ENCODE measurements at places on chromosomes 16 and 17.

- no peak for DNase-seq
Observed at GRCh38 chr16:67302970-67303369, 23.6 kb downstream of the KCTD19 start.

- no peak for DNase-seq
Observed at GRCh38 chr16:84459533-84459894, 44.9 kb downstream of the MEAK7 start.

DNA sequence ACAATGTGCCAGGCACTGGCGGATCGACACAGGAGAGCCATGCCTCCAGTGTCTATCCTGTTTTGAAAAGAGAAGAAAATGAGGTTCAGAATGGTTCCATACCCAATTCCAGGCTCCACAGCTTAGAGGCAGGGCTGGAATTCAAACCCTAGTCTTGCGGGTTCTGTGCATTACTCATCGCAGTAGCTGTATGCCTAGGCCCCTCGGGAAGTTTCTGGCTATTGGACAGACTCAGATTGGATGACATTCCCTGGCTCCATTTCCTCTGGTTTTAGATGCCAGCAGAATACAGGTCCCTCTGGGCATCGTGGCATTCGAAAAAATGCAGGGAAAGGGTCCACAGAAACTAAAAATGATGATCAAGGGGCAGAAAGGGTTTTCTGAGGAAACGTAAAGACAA is 184.7 kb downstream of the COPRS start:
- no peak for DNase-seq

GRCh38 chr17:29331075-29331707 is 37.2 kb upstream of the NUFIP2 start:
- no peak for DNase-seq

GRCh38 chr16:75114946-75115825 is 1.4 kb downstream of the LDHD start:
- no peak for DNase-seq

DNA sequence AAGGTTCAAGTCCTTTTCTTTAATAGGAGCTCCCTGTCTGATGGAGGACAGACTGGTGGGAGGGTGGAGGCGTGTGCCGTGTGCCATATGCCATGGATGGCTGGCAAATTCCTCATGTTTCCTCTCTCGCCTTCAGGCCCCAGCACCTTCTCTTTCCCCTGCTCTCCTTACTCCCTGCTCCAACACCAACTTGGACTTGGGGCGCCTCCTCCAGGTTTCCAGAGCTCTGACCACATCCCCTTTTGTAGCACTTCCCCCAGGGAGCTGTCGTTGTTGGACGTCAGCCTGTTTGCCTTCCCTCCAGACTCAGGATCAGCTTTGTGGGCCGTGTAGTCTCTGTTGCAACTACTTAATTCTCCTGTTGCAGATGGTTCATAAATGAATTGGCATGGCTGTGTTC is 30.7 kb downstream of the TMC7 start:
- DNase-seq, result no peak

GRCh38 chr17:5819921-5820685 is 235.8 kb upstream of the NLRP1 start:
- DNase-seq, result no peak

DNA sequence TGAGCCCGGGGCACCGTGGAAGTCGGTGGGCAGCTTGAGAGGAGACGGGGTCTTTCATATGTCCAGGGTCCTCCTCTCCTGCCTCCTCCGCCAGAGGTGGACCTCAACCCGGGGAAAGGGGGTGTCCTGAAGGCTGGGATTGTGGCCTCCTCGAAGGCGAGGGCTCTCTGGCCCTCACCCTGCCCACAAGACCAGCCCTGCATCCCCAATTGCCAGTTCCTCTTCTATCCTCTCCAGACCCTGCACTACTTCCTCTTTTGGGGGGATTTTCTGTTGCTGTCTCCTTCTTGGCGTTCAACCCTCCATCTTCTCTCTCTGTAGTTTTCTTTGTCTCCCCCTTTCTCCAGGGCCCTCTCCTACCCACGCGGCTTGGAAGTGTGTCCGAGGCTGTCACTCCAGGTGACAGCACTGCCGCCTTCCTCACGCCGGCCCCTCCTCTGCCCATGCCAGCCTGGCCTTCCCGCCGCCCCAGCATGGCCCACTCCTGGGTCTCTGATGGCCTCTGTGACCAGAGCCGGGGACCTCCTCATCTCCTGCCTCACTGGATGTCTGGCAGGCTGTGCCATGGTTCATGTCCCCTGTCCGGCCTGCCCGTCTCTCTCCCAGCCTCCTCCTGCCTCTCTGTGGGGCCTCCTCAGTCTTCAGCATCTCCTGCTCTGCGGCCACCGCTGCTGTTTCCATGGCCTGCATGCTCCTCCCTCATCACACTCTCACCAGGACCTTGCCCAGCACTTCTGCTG is 2.4 kb upstream of the ITGAX start:
- no peak for DNase-seq

DNA sequence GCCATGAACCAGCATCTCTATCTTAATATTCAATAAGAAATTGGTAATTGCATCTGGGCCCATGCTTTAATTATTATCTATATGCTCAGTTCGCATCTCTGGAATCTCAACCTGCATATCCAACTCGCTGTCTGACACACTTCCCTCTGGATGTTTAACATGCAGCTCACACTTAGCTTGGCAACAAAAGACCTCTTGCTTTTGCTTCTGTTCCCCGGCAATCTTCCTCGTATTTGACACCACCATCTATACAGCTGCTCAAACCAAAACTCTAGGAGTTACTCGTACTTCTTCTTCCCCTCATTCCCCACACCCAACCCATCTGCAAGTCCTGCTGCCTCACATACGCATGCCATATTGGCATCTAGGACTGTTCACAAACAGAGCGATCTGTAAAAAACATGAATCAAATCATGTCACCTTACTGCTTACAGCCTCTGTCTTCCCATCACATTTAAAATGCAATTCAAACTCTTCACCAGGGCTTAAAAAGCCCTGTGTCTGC is 300.6 kb downstream of the CEP112 start:
- no peak for DNase-seq

- no peak for DNase-seq
Observed at GRCh38 chr17:40622509-40622928, 25.1 kb downstream of the SMARCE1 start.

- DNase-seq, result no peak
Observed at GRCh38 chr17:65809366-65809765, 247.9 kb upstream of the AXIN2 start.

- no peak for DNase-seq
Observed at GRCh38 chr17:3978421-3979289, 14.4 kb upstream of the ATP2A3 start.

DNA sequence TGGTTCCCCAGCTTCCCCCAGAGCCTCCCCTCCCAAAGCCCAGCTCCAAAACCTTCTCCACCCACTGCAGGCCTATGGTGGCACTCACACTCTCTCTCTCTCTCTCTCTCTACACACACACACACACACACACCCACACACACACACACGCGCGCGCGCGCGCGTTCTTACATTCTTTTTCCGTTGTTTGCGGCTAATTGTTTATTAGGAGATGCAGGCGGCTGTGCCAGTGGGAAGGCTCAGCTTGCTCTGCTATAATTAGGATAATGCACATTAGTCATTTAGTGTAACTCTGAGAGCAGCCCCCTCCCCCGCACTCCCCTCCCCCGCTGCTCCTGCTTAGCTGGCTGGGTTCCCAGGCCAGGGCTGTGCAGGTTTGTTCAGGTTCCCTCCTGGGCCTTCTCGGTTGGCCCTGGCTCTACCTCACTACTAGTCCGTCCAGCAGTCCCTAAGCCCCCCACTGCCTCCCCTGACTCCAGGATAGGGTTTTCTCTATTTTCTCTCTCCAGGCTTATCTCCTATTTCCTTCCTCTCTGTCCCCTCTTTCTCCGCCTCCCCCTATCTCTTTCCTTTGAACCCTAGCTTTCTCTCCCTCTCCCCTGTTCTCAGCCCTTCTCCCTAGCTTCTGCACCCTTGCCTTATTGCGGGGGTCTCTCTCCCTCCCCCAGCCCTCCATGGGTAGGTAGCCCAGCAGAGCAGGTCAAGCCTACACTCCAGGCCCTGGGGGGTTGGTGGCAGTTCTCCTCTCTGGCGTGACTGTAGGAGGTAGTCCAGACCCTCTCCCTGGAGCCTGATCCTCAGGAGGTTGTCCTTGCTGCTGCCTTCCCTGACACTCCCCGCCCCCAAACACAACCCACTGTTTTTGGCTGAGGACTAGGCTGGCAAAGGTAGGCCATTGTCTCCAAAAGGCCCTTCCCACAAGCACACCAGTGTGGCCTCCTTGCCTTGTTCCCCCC is 34.0 kb downstream of the TMEM132E start:
- DNase-seq, result no peak

DNA sequence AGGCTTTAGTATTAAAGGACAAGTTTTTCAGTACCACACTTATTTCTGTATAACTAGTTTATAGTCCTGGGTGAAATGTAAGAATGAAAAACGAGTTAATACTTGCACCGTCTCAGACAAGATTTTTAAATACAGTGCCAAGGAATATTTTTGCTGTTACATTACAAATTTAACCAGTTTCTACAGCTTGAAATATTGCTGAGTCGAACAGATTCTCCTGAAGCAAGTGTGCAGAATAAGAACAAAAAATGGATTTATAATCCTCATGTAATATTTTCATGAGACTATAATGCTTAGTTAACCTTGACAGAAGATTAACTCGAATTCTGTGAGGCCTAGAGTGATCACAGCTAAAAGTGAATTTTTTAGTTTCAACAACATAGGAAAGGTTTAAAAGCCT is 3.1 kb downstream of the NETO2 start:
- no peak for DNase-seq

GRCh38 chr17:77729587-77729986 is 228.9 kb upstream of the TNRC6C start:
- DNase-seq, result no peak

DNA sequence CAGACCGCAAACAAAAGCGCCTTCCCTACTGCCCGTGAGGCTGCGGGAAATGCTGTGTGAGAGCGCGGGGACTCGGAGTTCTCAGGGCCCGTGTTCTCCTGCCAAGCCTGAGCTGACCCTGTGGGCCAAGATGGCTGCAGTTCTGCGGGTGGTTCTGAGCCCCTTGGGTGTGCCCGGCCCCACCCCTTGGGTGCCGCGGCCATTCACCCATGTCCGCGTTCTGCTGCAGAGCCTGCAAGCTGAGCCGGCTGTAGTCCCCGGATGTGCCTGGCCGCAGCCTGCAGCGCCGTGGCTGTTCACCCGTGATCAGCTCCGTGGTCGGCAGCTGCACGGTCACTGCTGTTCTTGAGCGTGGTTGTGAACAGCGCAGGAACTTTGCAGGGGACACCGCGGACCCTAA is 20.0 kb downstream of the ACSF3 start:
- no peak for DNase-seq

DNA sequence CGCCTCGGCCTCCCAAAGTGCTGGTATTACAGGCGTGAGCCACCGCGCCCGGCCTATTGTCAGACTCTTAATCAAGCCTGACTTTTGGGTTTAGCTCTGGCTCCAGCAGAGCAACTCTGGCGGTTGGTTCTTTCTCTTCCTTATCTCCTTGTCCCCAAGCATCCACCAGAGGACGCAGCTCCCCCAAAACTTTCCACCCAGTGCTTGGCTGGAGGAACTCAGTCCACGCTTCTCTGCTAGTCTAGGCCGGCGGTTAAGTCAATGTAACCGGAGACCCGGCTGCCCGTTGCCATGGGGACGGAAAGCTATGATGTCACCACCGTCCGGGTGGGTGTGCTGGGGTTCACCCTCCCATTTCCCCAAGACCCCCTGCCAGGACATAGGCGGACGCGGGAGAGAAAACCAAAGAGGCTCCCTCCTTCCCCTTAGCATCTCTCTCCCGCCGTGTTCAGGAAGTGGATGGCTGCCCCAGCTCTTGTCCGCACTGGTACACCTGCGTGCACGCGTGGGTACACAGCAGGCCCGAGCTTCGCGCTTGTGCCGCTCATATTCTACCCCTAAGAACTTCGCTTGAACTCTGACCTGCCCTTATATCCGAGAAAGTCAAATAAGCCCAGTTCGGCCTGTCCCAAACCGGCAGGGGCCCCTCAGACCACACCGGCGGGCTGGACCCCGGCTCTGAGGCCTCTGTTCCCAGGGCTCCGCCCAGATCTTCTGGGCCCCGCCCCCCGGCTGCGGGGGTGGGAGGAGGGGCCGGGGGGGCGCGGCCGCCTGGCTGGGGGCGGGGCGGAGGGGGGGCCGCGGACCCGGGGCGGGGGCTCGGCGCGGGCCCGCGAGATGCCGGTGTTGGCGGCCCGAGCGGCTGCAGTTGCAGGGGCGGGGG is at the start of gene RND2:
RND2 (plus strand) TSS at position 825 of the 883 bp plus-strand sequence. CDS start 117 bp downstream, outside the sequence.
- peak; percentile 88 for DNase-seq
